ENCODE measurements at places on chromosomes 5 and 9.

- no peak for DNase-seq
Measured at GRCh38 chr5:172612771-172613170, 28.3 kb upstream of the NEURL1B start.

- no peak for DNase-seq
Measured at GRCh38 chr5:72204946-72205345, 97.7 kb downstream of the MAP1B start.

GRCh38 chr5:153358315-153358976 is 132.0 kb upstream of the GRIA1 start:
- no peak for DNase-seq

GRCh38 chr5:16726538-16726946 is 109.7 kb upstream of the RETREG1 start:
- DNase-seq: no peak

DNA sequence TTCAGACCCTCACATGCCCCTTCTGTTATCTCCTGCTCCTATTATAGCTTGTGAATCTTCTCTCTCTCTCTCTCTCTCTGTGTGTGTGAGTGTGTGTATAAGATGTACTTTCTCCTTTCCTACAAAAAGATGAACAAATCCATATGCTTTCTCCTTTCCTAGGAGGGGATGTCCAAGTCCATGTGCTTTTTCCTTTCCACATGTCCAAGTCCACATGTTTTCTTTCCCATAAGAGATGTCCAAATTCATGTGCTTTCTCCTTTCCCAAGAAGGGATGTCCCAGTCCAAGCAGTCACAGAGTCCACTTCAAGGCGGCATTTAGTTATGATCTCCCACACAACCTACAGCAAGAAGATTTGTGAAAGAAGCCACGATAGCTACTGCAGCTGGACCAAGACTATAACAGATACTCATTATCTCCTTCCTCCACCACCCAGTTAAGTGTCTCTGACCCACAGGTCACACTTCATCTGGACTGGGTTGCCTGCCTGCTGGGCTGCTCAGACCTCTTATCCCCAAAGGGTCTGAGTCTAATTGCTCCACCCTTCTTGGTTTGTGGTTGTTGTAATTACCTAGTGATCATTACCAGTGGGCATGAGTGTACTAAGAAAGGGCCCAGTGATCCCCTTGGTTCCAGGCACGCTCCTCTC is 18.4 kb upstream of the FOXI1 start:
- DNase-seq: no peak

GRCh38 chr9:99003308-99003707 is 59.6 kb downstream of the COL15A1 start:
- DNase-seq: no peak

DNA sequence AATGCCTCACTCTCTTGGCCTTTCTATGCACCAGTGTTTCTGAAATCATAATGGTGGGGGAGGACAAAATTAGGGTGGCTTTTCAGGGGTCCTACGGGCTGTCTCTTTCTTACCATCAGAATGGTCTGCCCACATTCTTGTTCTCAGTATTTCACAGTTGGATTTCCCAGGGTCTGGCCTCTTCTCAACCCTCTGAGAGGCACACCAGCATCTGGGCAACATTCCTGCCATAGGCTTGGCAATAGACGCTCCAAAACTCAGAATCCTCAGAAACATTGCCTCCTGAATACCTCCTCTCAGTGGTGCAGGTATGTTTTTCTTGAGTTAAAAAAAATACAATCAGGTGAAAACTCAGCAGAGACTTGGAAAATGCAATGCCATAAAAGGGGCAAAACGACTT is 358.3 kb downstream of the NTRK2 start:
- no peak for DNase-seq

DNA sequence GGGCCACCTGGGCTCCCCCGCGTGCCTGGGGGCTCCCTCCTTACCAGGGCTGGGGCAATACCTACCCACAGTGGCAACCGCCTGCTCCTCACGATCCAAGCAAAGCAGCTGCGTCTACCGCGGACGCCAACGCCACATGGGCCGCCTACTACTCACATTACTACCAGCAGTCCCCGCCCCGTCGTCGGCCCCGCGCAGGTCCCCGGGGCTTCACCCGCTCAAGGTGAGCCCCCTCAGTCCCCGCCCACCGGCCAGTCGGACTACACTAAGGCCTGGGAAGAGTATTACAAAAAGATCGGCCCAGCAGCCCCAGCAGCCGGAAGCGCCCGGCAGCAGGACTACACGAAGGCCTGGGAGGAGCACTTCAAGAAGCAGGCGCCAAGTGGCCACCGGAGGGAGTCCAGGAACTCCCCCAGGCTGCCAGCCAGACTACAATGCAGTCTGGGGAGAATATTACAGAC is 106.0 kb upstream of the MTAP start:
- no peak for DNase-seq

DNA sequence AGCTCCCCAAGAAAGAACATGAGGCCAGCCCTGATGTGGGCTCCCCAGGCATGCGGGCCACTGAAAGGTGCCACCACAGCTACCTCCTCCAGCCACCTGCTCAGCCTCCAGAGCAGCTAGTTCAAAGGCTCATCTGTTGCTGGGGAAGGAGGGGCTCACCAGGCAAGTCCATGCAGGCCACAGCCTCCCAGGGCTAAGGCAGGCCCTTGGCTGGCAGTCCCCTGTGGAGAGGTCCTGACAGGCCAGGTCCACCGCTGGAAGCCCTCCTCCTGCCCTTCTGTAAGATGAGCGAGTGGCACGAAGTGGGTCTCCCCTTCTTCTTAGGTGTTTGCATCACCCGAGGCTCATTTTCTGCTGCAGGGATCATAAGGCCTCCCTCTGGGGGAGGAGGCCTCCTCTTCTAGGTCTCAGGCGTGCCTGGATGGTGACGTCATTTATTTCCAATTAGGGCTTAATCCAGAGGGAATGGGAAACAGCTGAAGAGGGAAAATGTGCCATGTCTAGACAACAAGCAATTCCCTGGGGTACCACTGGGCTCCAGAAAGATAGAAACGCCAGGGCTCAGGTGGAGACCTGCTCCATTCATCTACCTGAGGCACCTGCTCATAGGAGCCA is 91.6 kb downstream of the CFAP90 start:
- DNase-seq: no peak

Measured in large intestine (tissue), 12 donors.